ENCODE measurements at places on chromosomes 6 and 20.

DNA sequence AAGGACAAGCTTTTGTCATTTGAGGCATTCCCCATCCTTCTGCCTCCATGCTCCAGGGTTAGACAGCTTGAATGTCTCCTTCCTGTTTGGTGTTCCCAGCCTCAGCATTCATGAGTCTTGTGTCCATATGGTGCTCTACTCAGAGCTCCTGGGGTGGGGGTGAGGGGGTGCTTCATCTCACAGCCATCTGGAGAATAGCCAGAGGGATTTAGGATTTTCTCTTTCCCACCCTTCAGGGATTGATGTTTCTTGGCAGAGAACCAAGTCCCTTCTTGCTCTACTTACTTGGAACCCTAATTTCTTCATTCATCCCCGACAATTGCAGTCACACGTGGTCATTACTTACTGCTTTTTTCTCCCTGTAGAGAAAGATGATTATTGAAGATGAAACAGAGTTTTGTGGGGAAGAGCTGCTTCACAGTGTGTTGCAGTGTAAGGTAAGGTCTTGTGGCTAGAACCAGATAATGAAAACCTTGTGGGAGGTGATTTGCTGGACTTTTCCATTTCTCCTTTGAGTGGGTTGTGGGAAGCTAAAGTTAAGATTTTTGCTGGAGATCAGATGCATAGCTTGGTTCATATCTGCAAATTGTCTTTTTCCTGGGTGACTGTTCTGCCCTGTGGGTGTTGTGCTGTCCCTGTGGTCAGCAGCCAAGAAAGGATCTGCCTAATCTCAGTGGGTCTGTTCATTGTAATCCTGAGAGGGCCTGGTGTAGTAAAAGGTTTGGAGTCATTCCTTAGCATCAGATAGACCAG is 18.6 kb downstream of the CMTR1 start:
- DNase-seq: no peak

- DNase-seq: no peak
Measured at GRCh38 chr6:91653895-91654294, 1067.0 kb upstream of the MAP3K7 start.

- no peak for DNase-seq
Measured at GRCh38 chr6:136236466-136237293, 13.4 kb downstream of the MTFR2 start.

DNA sequence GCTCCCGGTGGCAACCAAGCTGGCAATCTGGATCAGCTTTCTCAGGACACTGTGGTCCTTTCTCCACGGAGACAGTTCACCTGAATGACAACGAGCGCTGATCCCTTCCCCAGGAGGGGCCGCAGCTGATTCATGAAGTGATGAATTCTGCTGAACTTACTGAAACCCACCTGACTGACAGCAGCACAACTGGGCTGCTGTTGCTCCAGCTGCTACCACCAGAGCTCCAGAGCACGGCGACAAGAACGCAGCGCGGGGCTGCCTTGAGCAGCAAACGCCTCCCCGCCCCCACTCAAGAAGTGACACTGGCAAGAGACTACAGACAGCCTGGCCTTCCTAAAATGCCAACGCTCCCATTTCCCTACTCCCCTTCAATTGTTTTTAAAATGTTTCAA is 10.0 kb downstream of the PXDC1 start:
- DNase-seq: peak; percentile 49

DNA sequence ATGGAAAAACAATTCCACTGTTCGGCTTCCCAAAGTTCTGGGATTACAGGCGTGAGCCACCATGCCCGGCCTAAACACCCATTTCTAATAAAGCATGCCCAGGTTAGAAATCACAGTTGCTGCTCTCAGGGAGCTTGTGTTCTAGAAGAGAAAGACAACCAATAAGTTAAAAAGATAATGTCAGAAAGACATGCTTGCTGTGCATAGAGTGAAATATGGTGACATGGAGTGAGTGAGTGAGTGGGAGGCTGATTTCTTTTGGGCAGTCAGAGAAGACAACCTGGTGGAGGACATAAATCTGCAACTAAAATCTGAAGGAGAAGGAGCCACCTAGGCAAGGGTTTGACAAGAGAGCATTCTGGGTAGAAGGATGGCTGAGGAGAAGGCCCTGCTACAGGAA is 222.6 kb downstream of the ARID1B start:
- DNase-seq: no peak

DNA sequence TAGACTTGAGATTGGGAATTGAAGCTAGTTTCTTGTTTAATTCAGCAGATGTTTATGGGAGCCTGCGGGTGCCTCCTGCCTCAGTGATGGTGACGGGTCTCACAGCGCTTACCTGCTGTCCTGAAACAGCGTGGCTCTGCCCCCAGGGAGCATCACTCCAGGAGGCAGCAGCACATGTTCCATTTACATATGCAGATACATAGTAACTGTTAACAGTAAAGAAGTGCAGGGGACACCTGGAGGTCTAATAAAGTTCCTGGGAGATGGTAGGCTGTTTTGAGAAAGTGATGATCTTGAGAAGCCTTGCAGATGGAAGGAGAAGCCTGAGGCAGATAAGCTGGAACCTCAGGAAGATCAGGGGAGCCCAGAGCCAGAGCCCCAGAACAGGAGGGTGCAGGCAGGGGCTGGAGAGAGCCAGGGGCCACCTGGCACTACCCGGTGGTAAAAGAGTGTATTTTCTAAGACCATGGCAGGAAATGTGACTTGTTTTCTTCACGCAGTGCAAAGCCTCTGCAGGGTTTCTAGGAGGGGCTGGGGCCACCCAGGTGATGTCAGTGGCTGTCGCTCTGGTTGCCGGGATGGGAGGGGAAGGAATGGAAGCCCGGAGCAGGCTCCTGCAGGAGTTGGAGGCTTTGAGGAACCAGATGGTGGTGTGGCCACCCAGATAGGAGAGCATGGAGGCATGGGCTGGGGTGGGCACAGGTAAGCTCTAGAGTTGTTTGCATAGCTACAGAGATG is 24.2 kb upstream of the KIF25 start:
- no peak for DNase-seq

- DNase-seq: no peak
Measured at GRCh38 chr6:106470316-106470715, 109.8 kb downstream of the CRYBG1 start.

- no peak for DNase-seq
Measured at GRCh38 chr6:34390531-34391472, 1.7 kb downstream of the NUDT3 start.

GRCh38 chr6:113330636-113330946 is 526.6 kb upstream of the MARCKS start:
- no peak for DNase-seq

GRCh38 chr6:127924440-127924839 is 23.6 kb upstream of the THEMIS start:
- DNase-seq: no peak

- DNase-seq: no peak
Measured at GRCh38 chr20:16392346-16392745, 180.9 kb downstream of the KIF16B start.

- no peak for DNase-seq
Measured at GRCh38 chr6:118198746-118199145, 291.7 kb downstream of the SLC35F1 start.

DNA sequence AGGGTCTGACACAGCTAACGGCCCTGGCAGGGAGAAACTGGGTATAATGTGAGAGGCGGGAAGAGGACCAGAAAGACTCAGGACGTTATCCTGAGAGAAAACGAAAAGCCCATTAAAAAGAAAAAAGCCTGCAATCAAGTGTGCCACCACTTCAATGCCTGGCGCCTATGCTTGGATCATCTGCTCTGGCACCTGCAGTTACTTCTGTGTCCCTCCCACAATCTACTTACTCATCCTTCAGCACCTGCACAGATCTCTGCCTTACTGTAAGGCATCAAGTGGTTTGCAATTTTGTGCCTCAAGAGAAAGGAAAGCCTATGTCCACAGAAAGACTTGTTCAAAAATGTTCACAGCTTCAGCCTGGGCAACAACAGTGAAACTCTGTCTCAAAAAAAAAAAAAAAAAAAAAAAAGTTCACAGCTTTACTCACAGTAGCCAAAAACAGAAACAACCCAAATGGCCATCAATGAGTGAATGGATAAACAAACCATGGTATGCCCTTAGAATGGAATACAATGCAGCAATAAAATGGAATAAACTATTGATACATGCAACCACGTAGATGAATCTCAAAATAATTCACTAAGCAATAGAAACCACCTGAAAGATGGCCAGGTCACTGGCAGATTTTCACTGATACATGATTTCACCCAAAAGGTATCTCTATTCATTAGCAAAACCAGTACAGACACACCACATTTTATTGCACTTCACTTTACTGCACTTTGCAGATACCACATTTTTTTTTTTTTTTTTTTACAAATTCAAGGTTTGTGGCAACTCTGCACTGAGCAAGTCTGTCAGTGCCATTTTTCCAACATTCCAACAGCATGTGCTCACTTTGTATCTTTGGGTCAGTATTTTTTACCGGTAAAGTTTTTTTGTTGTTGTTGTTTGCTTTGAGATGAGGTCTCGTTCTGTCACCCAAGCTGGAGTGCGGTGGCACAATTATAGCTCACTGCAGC is 48.6 kb downstream of the ABHD12 start:
- DNase-seq: no peak

GRCh38 chr20:11324990-11325389 is 592.7 kb upstream of the BTBD3 start:
- no peak for DNase-seq

DNA sequence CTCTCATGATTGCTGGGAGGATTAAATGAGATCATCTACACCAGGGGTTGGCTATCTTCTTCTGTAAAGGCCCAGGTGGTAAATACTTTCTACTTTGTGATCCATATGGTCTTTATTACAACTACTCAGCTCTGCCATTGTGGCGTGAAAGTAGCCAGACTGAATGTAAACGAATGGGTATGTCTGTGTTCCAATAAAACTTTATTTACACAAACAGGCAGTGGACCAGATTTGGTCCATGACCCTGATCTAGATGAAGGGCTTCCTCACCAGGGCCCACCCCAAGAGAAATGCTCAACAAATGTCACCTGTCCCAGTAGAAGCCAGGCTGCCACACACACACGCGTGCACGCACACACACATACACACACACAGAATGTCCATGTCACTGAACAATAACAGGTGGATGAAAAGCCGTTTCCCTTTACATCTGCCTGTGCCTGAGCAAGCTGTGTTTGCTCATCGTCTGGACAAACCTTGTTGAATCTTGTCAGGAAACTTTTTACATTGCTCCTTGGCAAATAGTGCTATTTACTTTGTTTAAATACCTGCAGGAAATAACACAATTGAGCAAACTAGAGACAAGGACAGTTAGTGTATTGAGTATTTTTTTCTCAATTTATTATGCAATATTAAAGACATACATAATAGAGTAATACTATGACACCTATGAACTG is 114.3 kb downstream of the EYA2 start:
- no peak for DNase-seq

- DNase-seq: no peak
Measured at GRCh38 chr6:22071270-22072041, 225.4 kb downstream of the PRL start.

GRCh38 chr6:46352541-46353268 is 138.5 kb downstream of the RCAN2 start:
- DNase-seq: no peak

DNA sequence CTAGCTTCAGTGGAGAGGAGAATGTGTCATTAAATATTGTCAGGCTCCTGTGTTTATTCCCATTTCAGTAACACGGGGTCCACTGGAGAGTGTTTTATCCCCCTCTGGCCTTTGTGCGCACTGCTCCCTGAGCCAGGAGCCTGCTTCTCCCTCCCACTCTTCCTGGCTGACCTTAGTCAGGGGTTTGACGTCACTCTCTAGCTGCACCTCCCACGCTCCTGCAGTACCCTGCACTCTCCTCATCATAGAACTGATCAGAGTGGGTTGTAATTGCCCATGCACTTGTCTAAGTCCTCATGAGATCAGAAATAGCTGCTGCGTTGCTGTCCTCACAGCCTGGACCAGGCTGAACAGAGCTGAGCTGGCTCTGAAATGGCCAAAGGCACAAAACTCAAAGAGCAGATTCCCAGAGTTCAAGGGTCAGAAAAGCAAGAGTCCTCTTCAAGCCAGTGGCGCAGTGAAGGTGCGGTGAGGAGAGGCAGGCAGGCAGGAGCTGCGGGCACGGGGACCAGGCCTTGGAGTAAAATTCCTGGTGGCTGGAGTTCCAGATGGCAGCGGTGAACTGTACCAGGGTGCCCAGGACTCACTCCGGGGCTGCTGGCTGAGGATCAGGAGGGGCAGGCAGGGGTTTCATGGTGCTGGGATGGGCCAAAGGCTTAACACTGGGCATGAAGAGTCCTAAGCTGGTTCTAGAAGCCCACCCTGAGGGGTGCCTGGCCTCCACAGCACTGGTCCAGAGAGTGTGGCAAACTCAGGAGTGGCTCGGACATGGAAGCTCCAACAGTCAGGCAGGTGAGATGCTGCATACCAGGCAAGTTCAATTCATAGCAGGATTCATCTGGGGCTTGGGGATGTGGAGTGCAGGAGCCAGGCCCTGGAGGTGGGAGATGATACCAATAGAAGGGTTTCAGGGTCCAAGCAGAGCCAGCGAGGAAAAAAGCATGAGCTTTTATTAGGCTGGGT is 170.9 kb downstream of the SCP2D1 start:
- no peak for DNase-seq

GRCh38 chr20:40477805-40478204 is 211.2 kb downstream of the MAFB start:
- no peak for DNase-seq

DNA sequence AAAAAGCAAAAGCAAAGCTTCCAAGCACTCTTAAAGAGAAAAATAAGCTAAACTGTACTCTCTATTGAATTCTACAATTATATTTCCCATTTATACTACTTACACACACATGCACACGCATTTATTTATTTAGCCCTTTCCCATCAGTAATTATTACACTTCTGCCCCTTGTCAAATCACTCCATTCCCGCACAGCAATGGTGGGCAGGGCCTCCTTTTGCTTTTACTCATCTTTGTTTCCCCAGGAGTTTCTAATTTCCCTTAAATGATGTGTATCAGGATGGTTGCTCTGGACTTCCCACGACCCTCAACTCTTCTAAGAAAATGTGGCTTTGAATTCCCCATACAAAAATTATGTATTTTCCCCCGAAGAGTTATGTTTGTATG is 19.9 kb downstream of the PXT1 start:
- DNase-seq: no peak

GRCh38 chr20:53751620-53752318 is 158.1 kb upstream of the ZNF217 start:
- DNase-seq: no peak

DNA sequence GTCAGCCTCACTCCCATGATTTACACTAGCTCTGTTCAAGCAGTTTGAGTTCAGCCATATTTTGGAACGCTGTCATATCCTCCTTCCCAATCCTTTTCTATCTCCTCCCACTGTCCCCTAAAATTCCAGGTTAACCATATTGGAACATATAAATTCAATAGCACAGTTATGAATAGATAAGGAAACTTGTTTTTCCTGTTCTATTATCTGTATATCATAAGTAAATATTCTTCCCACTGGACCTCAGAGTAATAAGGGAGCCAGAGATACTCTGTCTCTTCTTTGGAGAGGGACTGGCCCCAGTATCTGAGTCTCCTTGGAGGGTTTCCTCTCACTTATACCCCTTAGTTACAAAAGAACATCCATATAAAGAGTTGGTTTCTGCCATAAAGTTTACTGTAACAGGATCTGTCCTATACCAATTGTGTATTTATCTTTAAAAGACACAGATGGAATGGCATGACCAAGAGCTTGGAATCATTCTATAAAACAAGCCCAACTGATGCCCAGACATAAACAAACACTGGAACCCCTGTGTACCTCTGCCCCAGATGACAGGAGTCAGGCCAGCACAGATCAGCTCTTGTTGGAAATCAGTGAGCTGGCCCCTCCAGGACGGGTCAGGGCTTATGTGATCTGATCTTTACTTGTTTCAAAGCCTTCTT is 67.1 kb downstream of the EPB41L2 start:
- no peak for DNase-seq

- DNase-seq: no peak
Measured at GRCh38 chr6:40962241-40962640, 76.8 kb downstream of the UNC5CL start.

GRCh38 chr20:32474967-32475811 is 109.9 kb downstream of the NOL4L start:
- DNase-seq: peak; percentile 63
